ENCODE measurements at places on chromosomes 4 and X.

- DNase-seq, result no peak
Measured at GRCh38 chr4:184649971-184650855, 675 bp downstream of the PRIMPOL start.

GRCh38 chrX:69152417-69152841 lies 12.8 kb downstream of the PJA1 start:
- no peak for DNase-seq

DNA sequence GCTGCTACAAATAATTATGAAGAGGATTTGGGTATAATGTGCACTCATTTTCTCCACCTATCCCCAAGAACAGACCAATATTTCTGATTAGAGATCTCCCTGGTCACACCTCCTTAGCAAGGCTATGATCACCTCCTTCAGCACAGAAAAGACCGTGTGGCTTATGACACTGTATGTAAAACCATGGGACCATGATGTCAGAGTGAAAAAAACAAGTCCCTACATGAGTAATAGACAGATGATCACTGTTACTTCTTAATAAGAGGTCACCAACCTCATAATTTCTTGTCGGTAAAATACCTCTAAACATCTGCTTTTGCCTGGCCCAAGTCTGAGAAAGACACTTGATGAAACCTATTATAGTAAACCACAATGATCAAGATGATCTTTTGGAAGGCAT lies 330.6 kb upstream of the F9 start:
- DNase-seq, result no peak

DNA sequence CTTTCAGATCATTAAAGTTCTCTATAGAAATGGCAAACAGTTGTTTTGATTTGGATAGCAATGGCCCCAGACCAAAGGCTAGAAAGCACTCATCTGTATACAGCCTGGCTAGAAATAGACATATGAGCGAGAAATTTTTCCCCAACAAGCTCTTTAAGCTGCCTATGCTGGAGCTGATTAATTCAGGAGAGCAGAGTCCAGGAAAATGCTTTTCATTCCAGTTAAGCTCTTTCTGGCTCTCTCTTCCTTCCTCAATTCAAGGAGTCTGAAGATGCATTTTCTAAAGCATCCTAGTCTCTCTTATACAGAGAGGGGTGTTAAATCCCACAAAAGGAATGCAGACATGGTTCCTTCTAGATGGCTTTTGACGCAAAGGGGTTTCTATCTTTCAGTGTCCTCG lies 141.7 kb upstream of the RAI2 start:
- DNase-seq, result no peak
